ENCODE measurements at places on chromosomes 12 and 14.
A peak's percentile ranks its signal among the peaks of the same experiment; 100 is the strongest.

DNA sequence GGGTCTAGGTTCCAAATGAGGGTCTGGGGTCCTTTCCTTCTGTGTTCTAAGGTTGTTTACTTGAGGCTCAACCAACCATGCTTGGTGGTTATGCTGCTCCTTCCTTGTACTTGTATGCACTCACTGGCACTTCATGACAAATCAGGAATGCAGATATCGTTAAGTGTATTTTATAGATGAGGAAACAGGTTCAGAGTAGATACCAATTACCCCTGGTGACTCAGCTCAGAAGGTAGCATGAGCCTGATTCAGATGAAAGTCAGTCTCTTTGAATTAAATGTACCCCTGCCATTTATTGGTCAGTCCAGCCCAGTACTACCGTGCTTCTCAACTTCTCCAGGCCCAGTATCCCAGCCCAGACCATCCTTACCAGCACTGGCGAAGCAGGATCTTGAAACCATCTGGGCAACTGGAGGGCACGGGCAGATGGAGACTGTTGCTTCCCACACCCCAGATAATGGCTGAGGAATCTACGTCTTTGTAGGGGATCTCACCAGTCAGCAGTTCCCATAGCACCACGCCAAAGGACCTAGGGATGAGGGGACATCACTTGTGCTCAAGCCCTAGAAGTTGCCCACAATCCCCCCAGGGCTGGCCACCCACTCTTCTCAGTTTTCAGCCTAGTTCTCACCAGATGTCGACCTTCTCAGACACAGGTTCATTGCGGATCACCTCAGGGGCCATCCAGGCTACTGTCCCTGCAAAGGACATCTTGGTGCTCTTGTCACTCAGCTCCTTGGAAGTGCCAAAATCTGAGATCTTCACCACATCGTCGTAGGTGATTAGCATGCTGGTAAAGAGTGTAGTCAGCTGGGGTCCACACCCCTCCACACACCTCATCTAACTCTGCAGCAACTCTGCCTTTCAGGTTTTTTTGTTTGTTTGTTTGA, 14.3 kb downstream of the MAP3K12 start:
- no peak for DNase-seq

DNA sequence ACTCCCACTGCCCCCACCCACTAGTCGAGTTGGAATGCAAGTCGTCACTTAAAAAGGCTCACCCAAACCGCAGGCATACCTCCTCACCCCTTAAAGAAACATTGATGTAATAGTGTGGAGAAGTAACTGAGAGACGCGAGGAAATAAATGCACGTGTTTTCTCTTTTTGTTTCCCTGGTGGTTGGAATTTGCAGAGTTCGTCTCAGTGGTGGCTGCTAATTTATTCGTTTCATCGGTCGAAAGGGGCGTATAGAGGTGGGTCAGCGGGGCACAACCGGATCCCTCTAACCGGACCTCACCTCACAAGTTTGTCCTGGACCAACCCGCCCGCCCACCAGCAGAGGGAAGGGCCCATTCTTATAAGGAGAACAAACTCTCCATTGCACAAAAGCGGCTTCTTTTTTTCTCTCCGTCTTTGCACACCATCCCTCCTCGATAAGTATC, 5.0 kb upstream of the NPAS3 start:
- DNase-seq, result no peak

GRCh38 chr14:58082011-58082410, 70.0 kb downstream of the ARMH4 start:
- no peak for DNase-seq

DNA sequence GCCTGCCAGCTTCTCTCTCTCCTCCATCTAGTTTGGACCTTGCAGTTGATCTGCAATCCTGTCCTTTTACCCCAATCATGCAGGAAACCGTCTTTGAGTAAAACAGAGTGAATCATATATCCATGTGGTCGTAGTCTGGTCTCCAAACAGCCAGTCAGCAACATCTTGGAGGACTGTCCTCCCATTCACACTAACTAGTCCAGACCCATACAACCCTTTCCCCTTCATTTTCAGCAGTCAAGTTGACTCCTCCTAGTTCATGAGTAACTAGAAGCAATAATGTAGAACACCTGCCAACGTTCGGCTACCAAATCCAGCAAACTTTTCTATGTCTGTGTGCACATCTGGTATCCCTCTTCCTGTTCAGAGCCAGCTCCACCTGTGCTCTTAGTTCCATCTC, 10.8 kb upstream of the BIN2 start:
- DNase-seq, result no peak

DNA sequence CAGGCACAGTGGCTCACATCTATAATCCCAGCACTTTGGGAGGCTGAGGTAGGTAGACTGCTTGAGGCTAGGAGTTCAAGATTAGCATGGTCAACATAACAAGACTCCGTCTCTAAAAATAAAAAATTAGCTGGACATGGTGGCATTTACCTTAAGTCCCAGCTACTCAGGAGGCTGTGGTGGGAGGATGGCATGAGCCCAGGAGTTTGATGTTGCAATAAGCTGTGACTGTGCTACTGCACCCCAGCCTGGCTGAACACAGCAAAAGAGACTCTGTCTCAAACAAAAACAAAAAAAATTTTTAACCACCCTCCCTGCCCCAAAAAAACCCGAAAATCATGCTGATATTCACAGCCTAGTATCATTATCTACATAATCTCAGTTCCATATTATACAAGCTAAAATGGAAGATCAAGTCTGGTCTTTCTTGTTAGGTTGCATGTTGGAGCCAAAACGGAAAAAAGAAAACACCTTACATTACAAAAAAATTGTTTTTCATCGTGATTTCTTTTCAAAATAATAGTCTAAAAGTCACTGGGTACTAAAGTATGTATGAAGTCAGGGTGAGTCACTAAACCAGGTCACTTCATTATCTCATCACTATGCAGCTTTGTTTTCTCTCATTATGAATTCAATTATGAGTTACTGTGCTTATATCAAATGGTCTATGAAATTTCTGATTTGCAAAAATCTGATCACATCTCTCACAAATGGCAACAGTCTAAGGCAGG, 13.8 kb downstream of the GXYLT1 start:
- DNase-seq, result no peak

DNA sequence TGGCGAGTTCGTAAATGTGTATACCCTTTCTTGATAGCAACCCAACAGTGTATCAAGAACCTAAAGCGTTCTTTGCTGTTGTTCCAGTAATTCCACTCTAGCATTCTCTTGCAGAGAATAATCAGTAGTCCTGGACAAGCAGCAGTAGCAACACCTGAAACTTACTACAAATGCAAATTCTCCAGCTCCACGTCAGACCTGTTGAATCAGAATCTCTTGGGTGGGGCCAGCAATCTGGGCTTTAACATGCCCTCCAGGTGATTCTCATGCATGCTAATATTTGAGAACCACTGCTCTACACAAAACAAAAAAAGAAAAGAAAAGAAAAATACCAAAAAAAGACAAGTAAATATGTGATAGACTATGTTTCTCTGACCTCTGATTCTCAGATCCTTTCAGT, 10.1 kb downstream of the PTGDR start:
- no peak for DNase-seq

DNA sequence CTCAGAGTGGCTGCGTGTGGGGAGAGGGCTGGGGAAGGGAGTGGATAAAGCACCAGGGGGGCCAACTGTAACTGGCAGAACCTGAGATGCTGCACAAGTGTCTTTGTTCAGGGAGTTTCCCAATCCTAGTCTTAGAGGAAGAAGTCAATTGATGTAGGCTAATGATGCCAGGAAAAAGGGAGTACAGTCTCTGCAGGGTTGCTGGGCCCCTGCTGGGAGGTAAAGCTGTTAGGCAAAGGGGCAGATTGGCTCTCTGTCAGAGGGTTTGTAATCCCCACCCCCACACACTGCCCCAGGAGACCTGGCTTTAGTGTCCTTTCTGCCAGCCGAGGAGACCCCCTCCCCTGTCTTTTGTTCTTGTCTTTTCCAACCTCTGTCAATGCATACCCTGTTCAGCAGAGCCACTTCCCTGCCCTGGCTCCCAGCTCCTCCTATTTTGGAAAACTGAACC, 178.4 kb downstream of the KCNA5 start:
- no peak for DNase-seq

GRCh38 chr12:59570145-59570544, 25.7 kb upstream of the SLC16A7 start:
- DNase-seq, result no peak

DNA sequence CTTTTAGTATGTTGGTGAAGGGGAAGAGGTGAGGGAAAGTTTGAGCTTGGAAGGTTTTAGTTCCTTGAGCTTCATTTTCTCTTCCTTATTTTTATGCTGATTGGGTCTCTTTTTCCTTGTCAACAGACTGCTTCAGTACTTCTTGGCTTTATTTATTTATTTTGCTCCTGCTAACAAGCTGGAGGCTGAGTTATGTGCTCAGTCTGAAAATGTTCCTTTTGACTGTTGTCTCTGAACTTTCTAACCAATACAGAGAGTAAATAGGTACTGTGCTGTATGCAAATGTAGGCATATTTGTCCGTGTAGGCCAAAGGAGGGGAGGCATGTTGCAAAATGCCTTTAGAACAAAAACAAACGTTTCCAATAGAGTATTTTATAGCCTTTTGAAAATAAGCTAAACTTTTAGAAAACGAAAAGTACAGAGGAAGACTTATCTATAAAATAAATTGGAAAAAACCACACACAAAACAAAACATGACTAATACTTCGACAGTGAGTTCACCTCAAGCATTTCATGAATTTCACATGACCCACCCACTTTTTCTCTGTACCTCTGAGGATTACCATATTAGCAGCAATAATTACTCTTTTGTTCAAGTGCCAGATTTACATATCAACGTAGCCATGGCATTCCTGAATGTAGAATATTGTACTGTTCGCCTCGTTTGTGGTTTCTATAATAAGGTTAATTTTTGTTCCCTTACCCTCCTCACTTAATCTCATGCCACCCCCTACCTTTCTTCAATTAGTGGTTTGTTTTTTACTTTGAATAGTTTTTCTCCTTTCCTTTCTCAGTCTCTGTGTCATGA, 4.7 kb upstream of the CREBL2 start:
- peak; percentile 58 for DNase-seq

- DNase-seq, result no peak
Measured at GRCh38 chr14:87492561-87492960, 500.4 kb downstream of the GALC start.

DNA sequence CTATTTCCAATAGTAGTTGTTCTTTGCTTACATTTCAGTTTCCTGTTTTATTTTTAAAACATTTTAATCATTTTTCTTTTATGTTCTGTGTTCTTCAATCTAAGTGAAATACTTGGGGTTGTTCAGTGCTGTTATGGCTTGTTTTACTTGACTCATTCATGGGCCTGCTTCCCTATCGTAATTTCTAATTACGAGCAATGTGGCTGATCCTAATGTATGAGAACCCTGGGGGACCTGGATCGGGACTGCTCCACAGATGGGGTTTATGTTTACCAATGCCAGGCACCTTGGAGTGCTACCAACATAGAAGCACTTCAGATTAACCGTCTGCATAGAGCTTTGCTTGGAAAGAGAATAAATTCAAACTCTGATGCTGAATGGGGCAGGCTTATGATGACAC, 29.8 kb downstream of the TECPR2 start:
- DNase-seq, result no peak

DNA sequence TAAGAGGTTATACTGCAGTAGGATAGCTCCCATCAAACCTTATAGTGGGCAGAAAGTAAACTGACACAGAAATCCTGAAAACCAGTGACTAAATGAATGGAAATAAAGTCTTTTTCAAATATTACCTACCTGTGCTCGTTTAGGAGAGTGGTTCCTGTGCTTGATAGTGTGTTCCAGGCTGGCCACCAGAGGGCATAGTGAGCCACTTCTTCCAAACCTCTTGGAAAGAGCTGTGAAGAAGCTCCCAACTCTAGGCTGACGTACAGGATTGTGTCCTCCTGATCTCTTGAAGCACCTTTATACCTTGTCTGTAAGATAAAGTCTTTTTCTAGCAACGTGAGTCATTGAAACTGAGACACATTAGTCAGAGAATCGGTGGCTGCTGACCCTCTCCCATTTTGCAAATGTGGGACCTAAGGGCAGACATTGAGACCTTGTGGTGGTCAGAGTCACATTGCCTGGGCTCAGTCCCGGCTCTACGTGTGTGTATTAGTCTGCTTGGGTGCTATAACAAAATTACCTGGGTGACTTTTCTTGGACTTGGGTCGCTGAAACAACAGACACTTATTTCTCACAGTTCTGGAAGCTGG, 17.6 kb downstream of the TDP1 start:
- peak; percentile 65 for DNase-seq

- DNase-seq, result no peak
Measured at GRCh38 chr14:67582061-67582460, 18.0 kb downstream of the PIGH start.

DNA sequence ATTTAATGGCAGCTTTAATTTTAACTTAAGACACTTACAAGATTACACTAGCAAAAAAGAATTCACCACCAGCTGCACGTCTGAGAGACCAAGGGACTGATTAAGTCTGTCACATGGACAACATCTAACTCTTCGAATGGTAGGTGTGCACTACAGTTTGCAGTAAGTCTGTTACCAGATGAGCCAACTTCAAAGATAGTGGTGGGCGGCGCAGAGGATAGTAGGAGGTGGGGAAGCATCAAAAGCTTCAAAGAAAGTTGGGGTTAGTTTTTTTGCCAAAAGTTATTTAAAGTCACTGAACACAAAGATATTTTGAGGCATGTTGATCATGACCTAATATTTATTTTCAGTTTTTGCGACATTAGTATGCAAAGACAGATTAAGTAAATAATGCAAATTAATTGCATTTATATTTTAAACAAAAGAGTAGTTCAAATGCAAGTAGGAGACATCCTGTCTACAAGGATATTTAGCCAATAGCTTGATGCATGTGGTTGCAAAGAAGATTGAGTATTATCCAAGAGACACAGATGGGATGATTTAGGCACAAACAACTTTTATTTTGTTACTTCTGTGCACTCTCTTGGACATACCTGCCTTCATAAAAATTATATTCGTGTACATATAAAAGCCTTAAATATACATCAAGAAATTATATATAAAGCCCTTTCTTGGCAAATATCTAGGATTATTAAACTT, 327.7 kb downstream of the BMP4 start:
- no peak for DNase-seq

GRCh38 chr12:29054858-29055663, 94.0 kb upstream of the FAR2 start:
- DNase-seq, result no peak

GRCh38 chr14:106586098-106586704, 1059.8 kb downstream of the TMEM121 start:
- peak; percentile 81 for DNase-seq

DNA sequence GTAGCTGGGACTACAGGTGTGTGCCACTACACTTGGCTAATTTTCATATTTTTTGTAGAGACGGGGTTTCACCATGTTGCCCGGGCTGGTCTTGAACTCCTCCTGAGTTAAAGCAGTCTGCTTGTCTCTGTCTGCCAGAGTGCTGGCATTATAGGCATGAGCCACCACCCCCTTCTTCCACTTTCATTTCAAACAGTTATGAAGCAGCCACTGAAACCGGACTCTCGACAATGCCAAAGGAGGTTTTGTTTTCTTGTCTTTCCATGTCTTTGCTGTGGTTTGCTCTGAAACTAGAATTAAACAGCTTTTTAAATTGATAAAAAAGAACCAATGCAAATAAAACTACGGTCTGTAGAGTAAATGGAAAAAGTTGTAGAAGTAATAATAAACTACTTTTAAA, 30.4 kb downstream of the RAP1B start:
- peak; percentile 76 for DNase-seq

GRCh38 chr12:124368421-124369032, 73.6 kb downstream of the RFLNA start:
- no peak for DNase-seq
